ENCODE measurements at places on chromosomes 5 and 9.

GRCh38 chr9:22049411-22049810, 40.3 kb upstream of the CDKN2B start:
- no peak for DNase-seq

DNA sequence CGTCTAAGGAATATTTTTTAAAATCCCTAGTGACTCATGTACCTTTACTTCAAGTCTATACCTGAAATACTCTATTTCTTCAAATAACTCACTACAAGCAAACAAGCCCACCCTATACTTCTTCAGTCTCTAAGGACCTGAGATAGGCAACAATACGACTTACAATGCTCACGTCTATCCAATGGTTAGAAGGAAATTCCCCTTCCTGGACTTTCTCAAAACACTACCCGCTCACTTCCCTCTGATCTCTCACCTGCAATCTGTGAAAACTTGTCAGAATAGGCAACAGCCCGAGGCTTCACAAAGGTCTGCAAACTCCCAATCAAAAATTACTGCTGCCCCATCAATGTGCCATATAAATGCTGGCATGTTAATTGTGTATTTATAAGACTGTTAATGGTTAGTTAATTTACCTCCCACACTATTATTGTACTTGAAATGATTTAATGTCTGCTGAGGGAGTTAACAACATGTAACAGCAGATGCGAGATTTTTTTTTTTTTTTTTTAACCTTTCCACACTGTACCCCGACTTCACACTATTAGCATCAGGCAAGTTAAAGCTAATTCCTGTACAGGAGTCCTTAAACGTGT, 27.3 kb downstream of the MAPKAP1 start:
- DNase-seq = no peak

DNA sequence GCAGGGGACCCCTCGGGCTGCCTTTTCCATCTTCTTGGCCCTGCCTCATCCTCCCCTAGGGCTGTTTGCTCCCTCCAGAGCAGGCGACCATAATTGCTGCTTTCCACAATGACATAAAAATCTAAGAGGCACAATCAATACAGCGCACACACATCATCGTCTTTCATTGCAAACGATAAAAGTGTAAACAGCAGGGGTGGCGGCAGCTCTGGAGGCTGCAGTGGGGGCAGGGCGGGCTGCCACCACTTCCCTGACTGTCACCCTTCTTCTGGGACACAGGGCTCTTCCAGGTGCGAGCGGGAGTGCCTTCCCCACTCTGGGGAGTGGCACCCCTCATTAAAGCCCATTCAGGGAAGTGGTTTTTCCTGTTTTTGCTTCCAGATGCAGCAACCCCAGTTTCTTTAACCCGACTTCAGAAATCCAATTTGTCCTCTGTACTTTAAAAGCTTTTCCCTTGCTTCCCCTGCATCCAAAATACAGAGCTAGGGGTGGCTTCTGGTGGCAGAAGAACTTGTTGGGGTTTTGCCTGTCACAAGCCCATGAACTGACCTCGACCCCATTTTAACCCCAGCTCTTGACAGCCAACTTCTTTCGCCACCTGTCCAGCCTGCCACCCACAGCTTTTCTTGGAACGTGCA, 45.7 kb downstream of the TSPAN17 start:
- no peak for DNase-seq

DNA sequence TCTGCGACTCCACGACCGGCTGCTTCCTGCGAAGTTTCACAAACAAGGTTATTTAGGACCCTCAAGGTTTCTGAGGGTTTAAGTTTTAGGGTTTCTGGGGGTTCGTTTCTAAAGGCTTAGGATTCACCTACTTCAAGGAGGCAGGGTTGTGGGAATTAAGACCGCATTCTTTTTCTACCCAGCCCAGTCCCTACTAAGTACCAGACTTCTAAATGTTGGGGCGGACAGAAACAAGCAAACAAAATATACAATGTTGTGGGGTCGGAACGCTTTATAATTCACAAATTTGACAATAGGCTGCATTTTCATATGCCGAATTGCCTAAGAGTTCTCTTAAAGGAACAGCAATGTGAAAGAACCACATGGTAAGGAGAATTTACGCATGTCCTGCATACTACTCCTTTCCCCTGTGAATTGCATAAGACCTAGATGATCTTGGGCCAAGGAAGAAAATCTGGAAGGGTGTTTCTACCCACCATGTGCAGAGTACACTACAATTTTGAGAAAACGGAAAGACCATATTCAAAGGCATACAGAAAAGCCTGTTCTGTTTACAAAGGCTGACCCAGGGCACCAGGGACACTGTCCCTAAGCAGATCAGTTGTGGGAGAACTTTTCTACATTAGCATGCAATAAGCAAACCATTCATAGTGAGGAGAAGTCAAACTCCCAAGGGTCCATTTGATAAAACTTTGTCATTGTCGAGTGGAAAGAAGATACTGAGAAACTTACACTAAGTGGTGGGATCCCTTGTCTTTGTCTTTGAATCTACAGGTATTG, 457.3 kb downstream of the RAB3C start:
- no peak for DNase-seq

- DNase-seq = no peak
Measured at GRCh38 chr5:139543423-139543991, 17.6 kb upstream of the UBE2D2 start.

GRCh38 chr9:12923468-12924009, 148.7 kb downstream of the LURAP1L start:
- DNase-seq = no peak

GRCh38 chr9:123761905-123762605, 167.9 kb downstream of the DENND1A start:
- DNase-seq = no peak

GRCh38 chr9:129501771-129502319, 119.1 kb downstream of the C9orf50 start:
- no peak for DNase-seq

DNA sequence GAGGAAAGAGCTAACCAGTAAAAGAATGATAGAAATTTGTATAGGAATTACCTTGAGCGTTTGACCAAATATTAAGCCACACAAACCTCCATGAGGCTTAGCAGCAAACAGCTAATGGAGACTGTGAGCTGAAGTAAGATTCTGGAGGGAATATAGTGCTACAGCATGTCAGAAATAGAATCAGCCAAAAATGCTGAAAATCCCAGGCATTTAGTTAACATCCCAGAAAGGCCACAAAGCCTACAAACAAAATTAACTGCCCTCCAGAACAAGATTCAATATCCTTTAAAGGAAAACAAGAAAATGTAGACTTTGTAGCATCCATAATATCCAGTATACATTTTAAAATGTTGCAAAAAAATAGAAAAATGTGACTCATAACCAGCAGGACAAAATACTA, 257.8 kb upstream of the TUSC1 start:
- DNase-seq = no peak

DNA sequence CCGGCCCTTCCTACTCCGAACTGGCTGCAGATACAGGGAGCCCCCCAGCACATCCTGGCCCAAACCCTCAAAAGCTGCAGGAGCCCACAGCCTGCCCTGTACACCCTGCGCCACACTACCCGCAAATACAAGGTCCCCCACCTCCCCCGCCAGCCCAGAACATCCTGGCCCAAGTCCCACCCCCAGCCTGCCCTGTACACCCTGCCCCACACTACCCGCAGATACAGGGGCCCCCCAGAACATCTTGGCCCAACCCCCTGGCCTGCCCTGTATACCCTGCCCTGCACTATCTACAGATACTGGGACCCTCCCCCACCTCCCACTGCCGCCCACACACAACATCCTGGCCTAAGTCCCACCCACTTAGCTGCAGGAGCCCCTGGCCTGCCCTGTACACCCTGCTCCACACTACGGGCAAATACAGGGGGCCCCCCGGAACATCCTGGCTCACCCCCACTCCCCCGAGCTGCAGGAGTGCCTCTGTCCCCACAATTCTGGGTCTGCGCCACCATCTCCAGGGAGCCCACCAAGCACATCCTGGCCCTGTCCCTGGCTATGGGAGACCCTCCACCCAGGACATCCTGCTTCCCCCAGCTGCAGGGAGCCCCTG, 8.3 kb downstream of the LPCAT1 start:
- no peak for DNase-seq

Data from SK-N-MC (cell line).